ENCODE measurements at places on chromosomes 4 and X.

GRCh38 chrX:116194649-116195048 is 24.1 kb downstream of the AGTR2 start:
- no peak for DNase-seq

- no peak for DNase-seq
Observed at GRCh38 chr4:129526812-129527211, 430.9 kb downstream of the C4orf33 start.

GRCh38 chr4:108049406-108049805 is 59.7 kb downstream of the HADH start:
- no peak for DNase-seq

- no peak for DNase-seq
Observed at GRCh38 chr4:94533405-94534223, 81.9 kb downstream of the PDLIM5 start.

- DNase-seq = peak; percentile 17
Observed at GRCh38 chrX:41734530-41734929, 10.5 kb downstream of the GPR82 start.

DNA sequence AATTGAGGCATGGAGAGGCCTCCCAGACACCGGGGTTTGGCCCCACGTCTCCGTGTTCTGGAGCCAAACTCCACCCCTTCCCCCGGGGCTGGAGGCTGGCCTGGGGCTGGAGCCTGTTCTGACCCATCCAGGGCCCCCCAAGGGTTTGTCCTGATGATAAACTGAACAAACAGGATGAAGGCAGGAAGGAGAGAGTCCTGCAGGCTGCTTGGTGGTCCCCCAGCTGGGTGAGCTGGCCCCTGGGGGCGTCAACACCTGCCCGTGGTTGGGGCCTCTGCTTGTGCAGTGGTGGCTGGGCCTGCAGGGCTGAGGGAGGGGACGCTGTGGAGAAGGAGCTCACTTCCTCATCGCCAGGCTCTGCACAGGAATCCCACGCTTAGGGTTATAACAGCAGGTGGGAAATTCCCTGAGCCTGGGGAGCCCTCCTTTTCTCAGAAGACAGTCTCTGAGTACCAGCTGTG is 2.3 kb downstream of the SH3TC1 start:
- no peak for DNase-seq

GRCh38 chr4:24963277-24963676 is 50.4 kb upstream of the CCDC149 start:
- no peak for DNase-seq

GRCh38 chr4:53616219-53616618 is 24.9 kb upstream of the LNX1 start:
- DNase-seq = no peak

GRCh38 chr4:155960522-155960921 is 6.9 kb upstream of the CTSO start:
- peak; percentile 20 for DNase-seq

DNA sequence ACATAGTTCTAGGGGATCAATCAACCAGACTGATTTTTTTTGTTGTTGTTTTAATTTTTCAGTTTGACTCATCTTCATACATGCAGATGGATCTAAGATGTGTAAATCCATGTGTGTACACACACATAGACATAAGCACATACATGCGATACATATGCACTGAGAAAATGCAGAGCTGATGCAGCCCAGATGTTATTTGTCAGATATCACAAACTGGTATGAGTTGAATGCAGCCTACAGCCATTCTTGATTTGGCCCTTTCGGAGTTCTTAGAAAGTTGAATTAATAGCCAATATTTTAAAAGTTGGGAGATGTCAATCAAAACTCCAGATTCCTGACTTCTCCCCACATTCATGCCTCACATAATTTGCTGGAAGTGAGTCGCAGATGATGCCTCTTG is 180.4 kb downstream of the SPATA18 start:
- no peak for DNase-seq

- no peak for DNase-seq
Observed at GRCh38 chrX:78517124-78517523, 142.0 kb downstream of the RTL3 start.

GRCh38 chrX:114626323-114626722 is 42.4 kb downstream of the HTR2C start:
- peak; percentile 17 for DNase-seq

GRCh38 chr4:129336457-129337227 is 240.7 kb downstream of the C4orf33 start:
- no peak for DNase-seq

DNA sequence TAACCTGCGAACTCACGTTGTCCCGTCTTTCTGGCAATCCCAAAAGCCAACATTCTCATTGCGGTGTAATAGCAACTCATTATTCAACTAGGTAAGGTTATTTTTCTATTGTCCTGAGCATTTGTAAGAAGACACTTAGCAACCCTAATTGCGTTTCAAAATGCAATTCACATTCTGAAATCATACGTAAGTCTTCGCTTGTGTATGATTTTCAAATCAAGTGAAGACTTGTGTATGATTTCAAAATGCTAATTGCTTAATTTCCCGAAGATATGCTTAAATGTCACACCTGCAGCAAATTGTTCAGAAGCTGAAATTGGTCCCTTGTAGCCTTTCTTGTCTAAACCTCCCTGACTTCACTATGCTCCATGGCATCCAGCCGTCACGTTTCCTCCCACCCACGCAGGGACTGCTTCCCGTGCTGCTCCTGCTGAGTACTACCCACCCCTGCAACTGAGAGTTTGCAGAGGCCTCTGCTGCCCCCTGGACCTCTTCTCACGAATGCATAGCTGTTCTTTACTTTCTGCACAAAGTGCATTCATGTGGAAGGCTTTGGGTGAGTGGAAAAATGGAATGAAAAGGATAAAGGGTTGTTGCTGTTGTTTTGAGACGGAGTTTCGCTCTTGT is 40.8 kb upstream of the CLDN24 start:
- DNase-seq = peak; percentile 53
